ENCODE measurements at places on chromosomes 1 and 21.

DNA sequence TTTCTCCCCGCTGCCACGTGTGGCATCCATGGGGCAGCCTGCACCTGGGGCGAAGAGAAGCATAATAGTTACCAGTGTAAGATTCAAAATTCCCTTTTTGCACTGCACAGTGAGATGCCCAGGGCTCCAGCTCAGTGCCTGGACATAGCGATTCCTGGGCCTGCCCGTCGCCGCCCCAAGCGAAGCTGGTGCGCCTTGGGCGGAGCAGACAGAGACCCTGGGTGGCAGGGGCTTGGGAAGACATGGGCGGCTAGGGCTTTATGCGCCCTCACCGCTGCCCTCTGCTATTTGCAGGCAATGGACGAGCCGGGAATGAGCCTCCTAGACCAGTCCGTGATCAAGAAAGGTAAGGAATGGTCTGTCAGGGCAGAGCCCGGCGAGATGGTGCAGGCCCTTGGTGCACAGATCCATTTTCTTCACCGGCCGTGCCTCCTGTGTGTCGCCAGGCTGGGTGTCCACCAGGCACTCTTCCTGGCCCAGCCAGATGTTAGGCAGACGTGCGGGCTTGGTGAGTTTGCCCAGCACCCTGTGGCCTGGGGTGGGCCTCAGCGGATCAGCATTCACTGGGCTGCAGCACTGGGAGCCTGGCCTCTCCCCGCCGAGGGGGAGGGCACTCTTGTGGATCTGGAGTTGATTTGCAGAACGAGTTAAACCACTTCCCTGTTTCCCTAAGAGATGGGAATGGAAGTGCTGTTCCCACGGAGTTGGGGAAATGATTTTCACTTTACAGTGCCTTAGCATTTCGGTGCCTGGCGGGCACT lies 1.7 kb downstream of the TFAP2E start:
- no peak for DNase-seq

GRCh38 chr1:94385308-94385929 lies 32.8 kb upstream of the ABCD3 start:
- no peak for DNase-seq

DNA sequence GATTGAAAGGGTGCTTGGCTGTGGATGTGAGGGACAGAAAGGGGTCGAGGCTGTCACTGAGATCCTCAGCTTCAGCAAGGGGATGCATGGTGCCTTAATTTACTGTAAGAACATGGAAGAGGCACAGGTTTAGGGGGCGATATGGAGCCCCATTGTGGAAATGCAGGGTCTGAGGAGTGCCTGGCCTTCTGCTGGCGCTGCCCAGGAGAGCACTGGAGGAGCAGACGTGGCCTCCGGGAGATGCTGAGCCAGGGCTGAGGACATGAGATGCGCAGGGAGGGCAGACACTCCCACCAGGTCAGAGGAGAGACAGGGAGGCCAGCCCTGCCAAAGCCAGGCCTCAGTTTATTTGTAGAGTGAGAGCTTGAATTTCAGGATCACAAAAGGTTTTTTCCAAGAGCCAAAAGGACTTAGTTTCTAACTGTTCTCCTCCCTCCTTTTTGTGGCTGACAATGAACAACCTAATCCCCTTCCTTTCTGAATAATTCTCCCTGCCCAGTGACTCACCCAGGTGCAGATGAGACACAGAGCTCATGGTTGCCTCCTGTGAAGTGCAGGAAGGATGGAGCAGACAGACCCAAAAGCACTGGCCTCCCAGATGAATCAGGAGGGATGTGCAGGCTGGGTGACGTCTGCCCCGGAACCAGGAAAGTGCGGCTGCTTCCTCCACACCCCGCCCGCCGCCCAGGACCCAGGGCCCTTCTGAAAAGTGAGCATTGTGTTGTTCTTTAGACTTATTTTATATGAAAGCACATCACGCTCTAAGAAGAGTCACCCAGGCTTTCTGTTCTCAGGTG lies 73.0 kb upstream of the TMPRSS2 start:
- no peak for DNase-seq

DNA sequence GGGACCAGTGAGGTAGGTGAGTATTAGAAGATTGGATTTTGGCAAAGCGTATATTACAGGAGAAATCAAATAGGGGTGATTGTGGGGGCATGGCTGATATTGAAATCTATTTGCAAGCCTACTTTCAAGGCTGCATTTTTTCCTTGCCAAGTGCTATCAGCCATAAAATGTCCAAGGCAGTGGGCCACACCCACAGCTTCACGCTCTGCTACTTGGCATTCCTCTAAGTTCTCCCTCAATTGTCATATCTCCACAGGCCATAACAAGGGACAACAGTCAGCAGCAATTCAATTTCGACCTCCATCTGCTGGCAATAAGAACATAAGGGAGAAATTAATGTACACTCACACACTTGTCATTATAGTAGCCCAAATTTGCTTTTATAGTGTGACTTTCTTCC lies 667.1 kb upstream of the PKN2 start:
- DNase-seq = no peak

DNA sequence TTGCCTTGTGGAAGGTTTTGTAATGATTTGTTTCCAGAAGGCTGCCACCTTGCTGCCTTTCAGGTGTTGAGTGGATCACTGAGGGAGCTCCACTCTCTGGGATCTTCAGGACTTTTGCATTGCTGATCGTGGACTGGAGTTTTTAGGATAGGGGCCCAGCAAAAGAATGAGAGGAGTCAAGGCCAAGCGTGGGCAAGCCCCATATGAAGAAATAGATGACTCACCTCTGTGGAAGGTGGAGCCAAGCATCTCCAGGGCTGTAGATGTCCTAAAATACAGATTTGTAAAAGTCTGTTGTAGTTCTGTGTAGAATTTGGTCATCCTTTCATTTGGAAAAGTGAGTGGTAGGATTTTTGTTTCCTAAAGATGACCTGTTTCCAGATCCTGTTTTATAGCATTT lies 67.0 kb downstream of the ST3GAL3 start:
- no peak for DNase-seq

- peak; percentile 69 for DNase-seq
Observed at GRCh38 chr1:6486433-6487011, 4.9 kb downstream of the PLEKHG5 start.

Data from stimulated activated CD4-positive, alpha-beta T cell treated with anti-CD3 and anti-CD28 coated beads, Interleukin-12 subunit alpha, Interleukin-12 subunit beta, amount 100 ng/mL, for 24 hours (primary cell).